ENCODE measurements at places on chromosomes 3 and 15. TPM values are rescaled to one million over a fixed set of nuclear protein-coding genes. Genes with fewer than 3 reads are reported as not detected.

Gene FETUB
- not detected for total RNA-seq

- DNase-seq: no peak
Observed at GRCh38 chr3:171883893-171884279, 40.7 kb downstream of the TMEM212 start.

DNA sequence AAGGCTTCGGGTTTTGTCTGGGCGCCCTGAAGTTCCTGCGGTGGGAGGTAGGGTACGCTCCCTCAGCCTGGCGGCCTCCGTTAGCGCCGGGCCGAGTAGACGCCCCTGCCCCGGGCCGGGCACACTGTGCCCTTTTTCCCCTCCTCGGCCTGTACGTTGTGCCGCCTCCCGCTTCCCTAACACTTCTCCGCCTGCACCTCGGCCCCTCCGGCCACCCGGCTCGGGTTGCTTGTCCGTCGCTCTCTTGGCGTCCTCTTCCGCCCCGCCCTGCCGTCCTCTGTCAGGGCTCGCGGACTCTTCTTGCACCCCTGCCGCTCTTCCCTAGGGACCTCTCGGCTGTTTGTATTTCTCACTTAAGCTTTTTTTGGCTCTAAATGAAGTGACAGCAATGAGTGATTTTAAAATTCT is 384 bp downstream of the KNL1 start:
- no peak for DNase-seq

DNA sequence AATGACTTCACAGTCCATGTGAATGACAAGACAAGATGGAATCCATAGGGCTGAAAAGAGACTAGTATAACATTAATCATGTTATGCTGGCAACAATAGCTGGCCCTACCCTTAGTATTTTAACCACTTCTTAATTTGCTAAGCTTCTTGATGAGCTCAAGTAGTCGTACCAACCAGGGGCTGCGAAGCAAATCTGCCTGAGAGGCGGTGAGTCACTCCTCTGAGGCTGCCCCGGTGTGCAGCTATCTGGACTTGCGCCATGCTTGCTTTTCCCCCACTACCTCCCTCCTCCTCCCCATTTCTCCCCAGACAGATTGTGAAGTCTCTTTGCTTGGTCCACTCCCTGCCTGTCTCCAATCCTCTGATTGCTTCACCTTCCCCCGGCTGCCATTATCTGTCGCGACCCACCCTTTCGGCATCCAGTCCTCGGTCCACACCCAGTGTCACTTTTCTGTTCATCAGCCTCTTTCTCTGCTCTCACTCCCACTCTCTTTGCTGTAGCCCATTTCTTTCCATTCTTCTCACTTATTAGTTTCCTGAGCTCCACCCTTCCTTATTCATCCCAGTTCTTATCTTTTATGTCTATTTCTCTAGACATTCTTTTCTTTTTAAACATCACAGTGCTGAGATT is 42.7 kb downstream of the DUT start:
- no peak for DNase-seq

GRCh38 chr3:155323063-155323666 is 29.7 kb upstream of the STRIT1 start:
- no peak for DNase-seq

- no peak for DNase-seq
Observed at GRCh38 chr15:31081588-31082250, 19.8 kb downstream of the TRPM1 start.

Gene CNTN4
- total RNA-seq: not detected

Gene TMED3
- total RNA-seq: 34.2 TPM

Gene RPP14
- 14.4 TPM for total RNA-seq

Gene CTXN2
- total RNA-seq: not detected

Gene GOLGA8G
- not detected for total RNA-seq

Gene GOLGA8J
- 0.80 TPM for total RNA-seq

Gene CCR8
- total RNA-seq: 1.2 TPM

Gene KCNH8
- total RNA-seq: not detected

GRCh38 chr3:15531346-15531745 is 9.8 kb upstream of the COLQ start:
- DNase-seq: no peak

GRCh38 chr3:59247402-59247841 is 197.6 kb upstream of the CFAP20DC start:
- DNase-seq: no peak

Gene POPDC2
- 4.5 TPM for total RNA-seq

Gene LMOD3
- total RNA-seq: not detected

Gene CIB2
- 0.88 TPM for total RNA-seq

DNA sequence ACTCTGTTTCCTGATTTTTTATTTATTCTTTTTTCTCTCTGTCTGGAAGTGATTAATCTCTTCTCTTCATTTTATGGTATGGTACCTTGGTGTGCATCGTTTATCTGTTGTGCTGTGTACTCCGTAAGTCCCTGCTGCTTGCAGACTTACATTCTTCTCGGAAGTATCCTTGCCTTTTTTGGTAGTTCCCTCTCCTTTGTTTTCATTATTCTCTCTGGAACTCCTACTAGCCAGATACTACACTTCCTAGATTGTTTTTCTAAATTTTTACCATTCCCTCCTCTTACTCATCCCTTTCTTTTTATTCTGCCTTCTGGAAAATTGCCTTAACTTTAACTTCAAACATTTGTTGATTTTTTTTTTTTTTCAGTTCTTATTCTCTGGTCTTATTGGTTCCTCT is 27.2 kb downstream of the PIK3CA start:
- DNase-seq: no peak

GRCh38 chr3:119227070-119227850 is 13.4 kb downstream of the B4GALT4 start:
- no peak for DNase-seq

DNA sequence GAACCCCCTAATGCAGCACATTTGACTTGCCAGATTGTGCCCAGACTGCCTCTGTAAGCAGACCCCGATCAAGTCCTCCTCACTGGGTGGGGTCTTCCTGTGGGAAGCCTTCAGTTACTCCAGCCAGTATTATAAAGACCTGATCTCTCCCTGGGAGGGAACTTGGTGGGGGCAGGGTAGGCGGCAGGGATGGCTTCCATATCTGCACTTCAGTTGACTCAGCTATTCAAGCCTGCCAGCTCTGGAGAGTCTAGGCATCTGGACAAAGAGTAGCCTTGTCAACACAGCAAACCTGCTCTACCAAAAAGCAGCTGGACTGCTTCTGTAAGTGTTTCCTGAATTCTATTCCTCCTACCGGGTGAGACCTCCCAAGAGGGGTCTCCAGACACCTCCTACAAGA is 21.0 kb upstream of the SLC25A38 start:
- no peak for DNase-seq

DNA sequence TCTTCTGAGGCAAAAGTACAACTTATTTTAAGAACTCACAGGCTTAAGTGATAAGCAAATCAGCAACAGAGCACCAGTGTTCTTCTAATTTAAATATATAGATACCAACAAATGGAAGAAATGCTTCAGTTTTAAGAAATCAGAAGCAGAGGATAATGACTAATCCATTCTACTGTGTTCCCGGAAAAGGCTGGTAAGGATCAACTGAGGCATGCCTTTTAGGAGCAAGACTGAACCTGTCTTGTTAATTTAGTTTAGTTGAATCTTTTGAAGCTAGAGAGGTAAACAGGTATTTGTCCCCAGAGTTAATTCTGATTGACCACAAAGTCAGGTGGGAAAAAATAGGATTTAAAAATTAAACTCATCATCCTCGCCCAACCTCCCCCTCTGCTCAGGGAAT is 51.8 kb downstream of the TAMM41 start:
- DNase-seq: no peak

- no peak for DNase-seq
Observed at GRCh38 chr3:158909870-158910269, 108.0 kb downstream of the MFSD1 start.

Gene RASL12
- total RNA-seq: not detected

DNA sequence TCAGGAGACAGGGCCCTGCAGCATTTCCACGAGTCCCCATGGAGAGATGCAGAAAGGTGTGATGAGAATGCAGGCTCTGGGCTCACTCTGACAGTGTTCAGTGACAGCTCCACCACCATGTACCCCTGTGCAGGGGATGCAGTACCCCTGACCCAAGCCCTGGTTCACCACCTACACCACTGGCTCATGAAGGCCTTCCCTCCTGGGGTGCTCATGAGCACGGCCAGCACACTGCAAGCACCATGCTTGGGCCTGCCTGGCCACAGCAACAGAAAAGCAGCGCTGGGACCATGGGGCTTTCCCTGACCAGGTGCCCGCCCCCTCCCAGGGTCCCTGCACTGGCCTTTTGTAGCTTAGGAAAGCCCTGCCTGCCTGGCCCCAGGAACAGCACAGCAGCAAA is 6.2 kb downstream of the CXCR6 start:
- no peak for DNase-seq

Gene CCDC54
- total RNA-seq: not detected

DNA sequence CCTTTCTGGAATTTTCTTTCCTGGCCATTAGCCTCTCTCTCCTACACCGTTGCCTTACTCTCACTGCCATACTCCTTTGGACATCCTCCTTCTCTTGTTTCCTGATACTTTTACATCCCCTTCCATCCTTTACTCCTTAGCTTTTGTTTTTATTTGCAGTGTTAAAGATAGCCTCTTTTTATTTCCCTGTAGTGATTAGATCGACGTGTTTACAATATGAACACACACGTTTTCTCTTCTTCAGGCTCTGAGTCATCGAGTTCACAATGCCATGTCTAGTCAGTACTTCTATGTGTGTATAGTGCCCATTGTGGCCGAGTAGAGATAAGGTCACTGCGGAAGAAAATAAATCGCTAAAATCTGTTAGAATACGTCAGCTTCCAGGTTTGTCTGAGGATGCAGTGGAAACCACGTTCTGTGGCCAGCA is 208.5 kb downstream of the LPP start:
- DNase-seq: no peak

GRCh38 chr3:149186219-149186618 is 35.4 kb downstream of the CP start:
- DNase-seq: no peak

DNA sequence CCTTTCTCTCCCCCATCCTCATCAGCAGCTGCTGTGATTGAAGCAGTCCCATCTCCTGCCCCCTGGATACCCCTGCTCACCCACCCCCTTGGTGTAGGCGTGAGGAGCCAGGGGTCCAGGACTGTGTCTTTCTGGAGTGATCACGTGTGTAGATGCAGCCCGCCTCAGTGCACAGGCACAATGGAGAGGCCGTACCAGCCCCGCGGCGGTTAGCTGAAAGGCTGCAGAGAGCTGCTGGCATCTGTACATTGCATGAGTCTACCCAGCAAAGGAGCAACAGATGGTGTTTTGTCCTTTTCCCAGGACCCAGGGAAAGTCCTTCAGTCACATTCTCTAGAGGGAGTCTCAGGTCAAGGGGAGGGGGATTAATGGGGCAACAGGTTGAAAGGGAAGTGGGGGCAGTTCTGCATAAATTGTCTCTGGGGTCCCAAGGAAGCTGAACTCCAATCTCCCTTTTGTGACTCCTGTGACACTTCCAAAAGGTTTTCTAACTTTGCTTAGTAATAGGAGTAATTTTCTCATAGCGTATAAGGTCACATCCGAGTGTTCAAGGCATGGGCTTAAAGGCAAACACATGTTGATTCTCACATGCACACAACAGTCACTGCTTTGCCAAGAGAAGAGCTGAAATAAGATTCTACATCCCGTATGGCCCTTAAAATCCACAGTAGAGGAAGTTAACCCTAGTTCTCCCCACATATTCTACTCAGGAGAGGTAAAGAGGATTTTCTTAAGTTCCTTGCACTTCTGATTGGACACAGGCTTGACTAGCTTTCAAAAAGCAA is 7.1 kb downstream of the CSPG5 start:
- no peak for DNase-seq

- no peak for DNase-seq
Observed at GRCh38 chr15:83700082-83700481, 46.2 kb downstream of the ADAMTSL3 start.

Gene ALPK3
- total RNA-seq: 0.17 TPM

DNA sequence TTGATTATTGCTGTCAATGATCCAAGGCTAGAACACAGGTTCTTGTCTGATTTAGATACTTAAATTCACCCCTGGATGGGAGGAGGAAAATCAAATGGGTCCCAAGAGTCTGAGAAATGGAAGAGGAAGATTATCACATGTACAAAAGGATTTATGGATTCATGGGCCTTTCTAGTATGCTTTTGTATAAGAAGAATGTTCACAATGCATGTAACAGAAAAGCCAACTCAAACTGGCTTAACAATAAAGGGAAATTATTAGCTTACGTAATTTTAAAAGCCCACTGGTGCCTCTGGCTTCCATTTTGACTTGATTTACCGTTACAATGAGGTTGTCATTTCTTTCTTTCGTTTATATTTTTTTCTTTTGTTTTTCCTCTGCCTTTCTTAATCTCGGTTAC is 782.5 kb upstream of the GRM7 start:
- DNase-seq: no peak

DNA sequence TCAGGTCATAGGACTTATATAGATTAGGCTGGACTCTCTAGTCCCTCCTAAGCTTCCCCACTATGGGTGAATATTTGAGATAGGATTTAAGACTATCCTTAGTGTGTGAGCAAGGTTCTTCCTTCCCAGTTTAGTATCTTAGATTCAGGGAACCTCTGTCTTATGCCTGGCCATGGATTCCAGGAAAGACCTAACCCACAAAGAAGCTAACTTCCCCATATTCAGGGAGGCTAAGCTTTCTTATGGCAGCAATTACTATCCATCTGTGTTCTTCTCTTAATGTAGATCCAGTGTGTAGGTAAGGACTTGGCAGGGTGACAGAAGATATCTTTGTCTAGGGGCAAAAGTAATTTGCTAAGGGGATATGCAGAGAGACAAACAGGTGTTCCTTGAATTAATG is 25.5 kb upstream of the PIK3R4 start:
- DNase-seq: no peak

GRCh38 chr15:74042603-74043424 is 39.5 kb downstream of the GOLGA6A start:
- no peak for DNase-seq

Gene NAALADL2
- total RNA-seq: not detected

Gene PYGO1
- total RNA-seq: not detected

Gene P2RY12
- total RNA-seq: not detected

DNA sequence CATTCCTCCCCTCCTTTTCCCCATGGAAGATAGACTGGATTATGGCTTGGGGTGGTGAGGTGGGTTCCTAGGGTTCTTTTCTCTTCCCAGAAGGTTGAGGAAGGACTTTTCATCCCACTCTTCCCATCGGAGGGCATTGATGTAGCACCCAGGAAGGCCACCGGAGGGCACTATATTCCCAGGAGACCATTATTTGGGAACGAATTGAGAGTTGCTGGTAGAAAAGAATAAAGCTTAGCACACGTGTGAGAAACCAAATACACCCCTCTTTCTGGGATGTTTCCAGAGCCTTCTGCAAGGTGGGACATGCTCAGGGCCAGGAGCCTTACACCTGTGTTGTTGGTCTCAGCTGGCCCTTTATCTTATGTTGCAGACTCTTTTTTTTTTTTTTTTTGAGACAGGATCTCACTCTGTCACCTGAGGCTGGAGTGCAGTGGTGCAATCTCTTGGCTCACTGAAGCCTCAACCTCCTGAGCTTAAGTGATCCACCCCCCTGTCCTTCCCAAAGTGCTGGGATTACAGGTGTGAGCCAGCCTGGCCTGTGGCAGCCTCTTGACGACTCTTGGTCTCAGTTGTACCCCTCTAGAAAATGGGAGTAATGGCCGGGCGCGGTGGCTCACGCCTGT is 6.3 kb upstream of the CDC25A start:
- DNase-seq: no peak

Gene PLSCR5
- total RNA-seq: not detected

Measured in activated naive CD8-positive, alpha-beta T cell treated with anti-CD3 and anti-CD28 coated beads, Interleukin-2, amount 10 ng/mL, durations not matched to agents 7 days and 5 days (primary cell).